A549 treated with CORT108297 at 1 μM for 4 hours (cell line): ENCODE measurements at places on chromosomes 4 and X. TPM values are rescaled to one million over a fixed set of nuclear protein-coding genes. Genes with fewer than 3 reads are reported as not detected.

The SMPX gene
- total RNA-seq, result not detected in 5 replicates

The KCNE5 gene
- 0.06 to 0.20 TPM (median 0.09 TPM) in 4 of 5 replicates, not detected in the other for total RNA-seq

The UBE2A gene
- total RNA-seq, result 132 to 153 TPM (median 138 TPM) in 5 replicates

The INPP4B gene
- 3.9 to 6.4 TPM (median 6.3 TPM) in 5 replicates for total RNA-seq

The PRKG2 gene
- total RNA-seq, result 0.76 to 1.1 TPM (median 0.81 TPM) in 5 replicates

The SPANXA1 gene
- 0.16 to 0.42 TPM (median 0.18 TPM) in 3 of 5 replicates, not detected in the others for total RNA-seq

The ZNF185 gene
- 6.1 to 7.6 TPM (median 6.9 TPM) in 5 replicates for total RNA-seq

The GAGE1 gene
- not detected in 5 replicates for total RNA-seq

The EPGN gene
- total RNA-seq, result 0.07 to 0.27 TPM in 2 of 5 replicates, not detected in the others

The CXorf49 gene
- not detected in 5 replicates for total RNA-seq

The PRRG1 gene
- 5.1 to 7.6 TPM (median 6.4 TPM) in 5 replicates for total RNA-seq

The HSFX1 gene
- total RNA-seq, result 0.22 to 0.49 TPM (median 0.36 TPM) in 5 replicates

The ZNF518B gene
- total RNA-seq, result 2.8 to 4.0 TPM (median 3.4 TPM) in 5 replicates

The SATL1 gene
- total RNA-seq, result not detected in 5 replicates

The GUCY1A1 gene
- total RNA-seq, result not detected in 5 replicates

The PNMA6F gene
- not detected in 5 replicates for total RNA-seq

The AR gene
- 2.9 to 3.6 TPM (median 3.2 TPM) in 5 replicates for total RNA-seq

The SMR3B gene
- not detected in 5 replicates for total RNA-seq

The ZNF182 gene
- total RNA-seq, result 3.2 to 4.4 TPM (median 3.4 TPM) in 5 replicates

The PDGFRA gene
- 0.30 to 0.76 TPM (median 0.60 TPM) in 5 replicates for total RNA-seq

The IL9R gene
- total RNA-seq, result 0.09 to 0.42 TPM (median 0.16 TPM) in 5 replicates

The MAGEA8 gene
- not detected in 5 replicates for total RNA-seq

The PLAC1 gene
- 0.25 to 0.80 TPM (median 0.53 TPM) in 5 replicates for total RNA-seq

The LINC00632 gene
- total RNA-seq, result 1.3 to 2.3 TPM (median 2.2 TPM) in 5 replicates

The GPR34 gene
- total RNA-seq, result 0.05 TPM in 2 of 5 replicates, not detected in the others

The SH3RF1 gene
- 8.8 to 11.5 TPM (median 10.7 TPM) in 5 replicates for total RNA-seq

The TCEAL6 gene
- not detected in 5 replicates for total RNA-seq

The CRMP1 gene
- total RNA-seq, result 2.5 to 3.2 TPM (median 2.7 TPM) in 5 replicates

The BDH2 gene
- total RNA-seq, result 7.7 to 10.0 TPM (median 8.2 TPM) in 5 replicates

The MAGT1 gene
- total RNA-seq, result 36.1 to 46.4 TPM (median 39.3 TPM) in 5 replicates

The GPR82 gene
- not detected in 5 replicates for total RNA-seq

The ASB12 gene
- not detected in 5 replicates for total RNA-seq

The DEFB131A gene
- total RNA-seq, result not detected in 5 replicates

The FGF2 gene
- total RNA-seq, result 29.8 to 63.8 TPM (median 52.6 TPM) in 5 replicates

The USP17L30 gene
- total RNA-seq, result not detected in 5 replicates

The SLC16A2 gene
- total RNA-seq, result 24.3 to 31.4 TPM (median 25.6 TPM) in 5 replicates

The ASB9 gene
- total RNA-seq, result 19.0 to 24.3 TPM (median 20.6 TPM) in 5 replicates

The PAGE1 gene
- 0.25 to 0.31 TPM in 2 of 5 replicates, not detected in the others for total RNA-seq

The NPY1R gene
- total RNA-seq, result 0.07 to 0.17 TPM (median 0.09 TPM) in 5 replicates

The GC gene
- not detected in 5 replicates for total RNA-seq

The PSAPL1 gene
- 0.06 to 0.18 TPM (median 0.12 TPM) in 5 replicates for total RNA-seq

The SERPINA7 gene
- not detected in 5 replicates for total RNA-seq

The CSAG1 gene
- 0.32 to 0.54 TPM (median 0.46 TPM) in 5 replicates for total RNA-seq

The ITM2A gene
- total RNA-seq, result not detected in 5 replicates

The RASL11B gene
- total RNA-seq, result 0.05 to 0.20 TPM (median 0.07 TPM) in 5 replicates

The SMIM43 gene
- 0.22 to 0.46 TPM (median 0.34 TPM) in 5 replicates for total RNA-seq

The CYLC1 gene
- not detected in 5 replicates for total RNA-seq

The MSN gene
- 223 to 297 TPM (median 273 TPM) in 5 replicates for total RNA-seq

The TLR3 gene
- total RNA-seq, result 0.29 to 0.52 TPM (median 0.41 TPM) in 5 replicates

The PTTG2 gene
- not detected in 5 replicates for total RNA-seq

The DUSP9 gene
- total RNA-seq, result 1.2 to 1.8 TPM (median 1.4 TPM) in 5 replicates

The CXCL3 gene
- 4.8 to 14.7 TPM (median 5.4 TPM) in 5 replicates for total RNA-seq

The CD38 gene
- 8.6 to 13.7 TPM (median 10.1 TPM) in 5 replicates for total RNA-seq
